IPS-NIHi11 (cell line): ENCODE measurements at places on chromosomes 12 and 14.

- no peak for DNase-seq
These were observed 117.5 kb downstream of the DACT1 start for GRCh38 chr14:58755031-58755925.

- DNase-seq, result no peak
These were observed 141.2 kb downstream of the SYNE2 start for GRCh38 chr14:63993992-63994391.

- DNase-seq, result no peak
These were observed 1.0 kb downstream of the ORMDL2 start for GRCh38 chr12:55818886-55819285.

GRCh38 chr12:111991535-111991934, 21.4 kb downstream of the TMEM116 start:
- no peak for DNase-seq

DNA sequence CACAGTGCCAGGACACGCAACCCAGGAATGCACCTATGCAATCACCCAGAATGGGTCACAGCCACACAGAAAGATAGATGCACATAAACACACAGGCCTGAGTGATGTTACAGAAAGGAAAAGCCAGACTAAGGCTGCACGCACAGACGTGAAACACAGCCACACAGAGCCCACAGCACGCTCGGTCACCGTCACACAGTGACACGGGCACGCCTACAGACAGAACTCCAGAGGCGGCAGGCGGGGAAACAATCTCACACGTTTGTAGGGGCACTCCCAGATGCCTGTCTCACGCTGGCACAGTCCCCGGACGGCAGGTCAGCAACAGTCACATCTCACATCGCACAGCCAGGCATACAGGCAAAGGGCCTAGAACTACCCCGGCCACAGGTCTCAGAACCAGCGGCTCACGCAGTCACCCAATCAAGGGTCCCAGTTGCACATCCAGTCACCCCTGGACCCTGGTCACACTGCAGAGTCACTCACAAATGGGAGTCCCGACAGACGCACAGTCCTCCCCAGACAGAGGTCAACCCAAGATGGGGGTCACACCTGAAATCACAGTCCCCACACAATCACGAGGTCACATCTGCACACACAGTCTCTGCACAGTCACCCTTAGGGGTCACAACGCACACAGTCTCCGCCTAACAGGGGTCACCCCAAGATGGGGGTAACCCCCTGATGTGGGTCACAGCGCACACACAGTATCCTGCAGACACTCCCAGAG, 790 bp downstream of the SSH1 start:
- DNase-seq, result no peak

- DNase-seq, result no peak
These were observed 1.3 kb upstream of the GNPTAB start for GRCh38 chr12:101832030-101832429.

DNA sequence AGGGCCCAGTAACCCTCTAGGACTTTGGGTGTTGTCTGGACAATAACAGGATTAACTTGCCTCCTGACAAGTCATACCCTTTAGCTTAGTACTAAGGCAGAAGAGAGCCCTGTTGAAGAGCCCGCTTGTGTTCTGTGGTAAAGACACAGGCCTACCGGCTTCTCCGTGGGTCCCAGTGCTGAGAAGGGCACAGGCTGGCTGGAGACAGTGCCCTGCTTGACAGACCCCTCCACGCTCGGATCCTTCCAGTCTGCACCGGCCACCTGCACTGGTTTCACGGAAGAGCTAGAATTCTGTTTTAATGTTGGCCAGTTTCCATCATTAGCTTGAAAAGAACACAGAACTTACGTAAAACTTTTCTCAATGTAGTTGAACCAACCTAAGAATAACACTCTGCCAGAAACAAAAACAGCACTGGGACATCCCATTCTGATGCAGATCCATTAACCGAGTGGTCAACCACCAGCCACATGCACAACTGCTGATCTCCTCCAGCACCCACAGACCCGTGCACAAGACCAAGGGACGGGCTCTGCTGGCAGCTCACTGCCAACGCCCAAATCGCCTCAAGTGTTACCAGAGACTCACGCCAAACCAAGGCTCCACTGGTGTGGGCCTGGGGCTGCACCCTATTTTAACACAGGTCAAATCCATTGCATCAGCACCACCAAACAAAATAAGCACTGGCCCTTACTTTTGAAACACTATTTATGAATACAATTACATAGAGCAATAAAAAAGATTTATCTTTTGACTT, 27.1 kb downstream of the ZFYVE21 start:
- no peak for DNase-seq

DNA sequence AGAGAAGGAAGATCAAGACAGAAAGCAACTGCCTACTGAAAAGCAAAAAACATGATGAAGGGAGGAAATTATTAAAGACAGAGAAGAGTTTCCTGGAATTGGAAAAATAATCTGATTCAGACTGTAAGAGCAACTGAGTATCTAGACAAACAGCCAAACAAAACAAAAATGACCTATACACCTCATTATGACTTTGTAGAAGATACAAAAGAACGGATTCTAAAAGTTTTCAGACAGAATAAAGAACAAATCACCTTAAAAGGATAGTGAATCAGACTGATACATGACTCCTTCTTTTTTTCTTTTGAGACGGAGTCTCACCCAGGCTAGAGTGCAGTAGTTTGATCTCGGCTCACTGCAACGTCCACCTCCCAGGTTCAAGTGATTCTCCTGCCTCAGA, 10.4 kb downstream of the OSBPL8 start:
- no peak for DNase-seq

- DNase-seq, result no peak
These were observed 202.7 kb upstream of the BCL2L14 start for GRCh38 chr12:11868027-11868426.

DNA sequence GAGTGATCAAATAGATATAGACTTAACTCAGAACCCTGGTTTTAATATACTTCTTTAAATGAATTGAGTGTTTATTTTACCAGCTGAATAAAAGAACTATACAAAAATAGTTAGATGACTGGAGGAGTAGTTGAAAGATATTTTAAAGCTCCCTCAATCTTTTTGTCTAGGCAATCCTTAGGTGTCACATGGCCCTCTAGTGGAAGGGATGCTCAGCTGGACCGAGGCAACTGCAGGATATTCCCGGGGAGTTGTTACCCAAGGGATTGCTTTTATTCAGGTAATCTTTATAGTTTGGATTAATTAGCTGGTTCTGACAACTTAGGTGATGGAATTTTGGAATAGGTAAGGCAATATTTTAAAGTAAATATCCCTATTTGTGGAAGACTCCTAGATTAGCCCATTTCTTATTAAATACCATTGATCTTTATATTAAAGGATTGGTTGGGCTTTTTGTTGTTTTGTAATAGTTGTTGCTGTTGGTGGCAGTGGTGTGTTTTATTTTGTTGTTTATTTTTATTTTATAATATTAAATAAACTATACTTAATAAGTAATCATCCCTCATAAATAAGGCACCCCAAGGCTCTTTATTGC, 57.1 kb downstream of the ZDHHC17 start:
- peak; percentile 58 for DNase-seq

- DNase-seq, result no peak
These were observed 438.2 kb upstream of the FAR2 start for GRCh38 chr12:28710882-28711281.

GRCh38 chr12:38156497-38157245, 159.9 kb upstream of the ALG10B start:
- DNase-seq, result no peak

- no peak for DNase-seq
These were observed 130.5 kb upstream of the CRY1 start for GRCh38 chr12:107223821-107224220.
